ENCODE measurements at places on chromosomes 7 and 10.

DNA sequence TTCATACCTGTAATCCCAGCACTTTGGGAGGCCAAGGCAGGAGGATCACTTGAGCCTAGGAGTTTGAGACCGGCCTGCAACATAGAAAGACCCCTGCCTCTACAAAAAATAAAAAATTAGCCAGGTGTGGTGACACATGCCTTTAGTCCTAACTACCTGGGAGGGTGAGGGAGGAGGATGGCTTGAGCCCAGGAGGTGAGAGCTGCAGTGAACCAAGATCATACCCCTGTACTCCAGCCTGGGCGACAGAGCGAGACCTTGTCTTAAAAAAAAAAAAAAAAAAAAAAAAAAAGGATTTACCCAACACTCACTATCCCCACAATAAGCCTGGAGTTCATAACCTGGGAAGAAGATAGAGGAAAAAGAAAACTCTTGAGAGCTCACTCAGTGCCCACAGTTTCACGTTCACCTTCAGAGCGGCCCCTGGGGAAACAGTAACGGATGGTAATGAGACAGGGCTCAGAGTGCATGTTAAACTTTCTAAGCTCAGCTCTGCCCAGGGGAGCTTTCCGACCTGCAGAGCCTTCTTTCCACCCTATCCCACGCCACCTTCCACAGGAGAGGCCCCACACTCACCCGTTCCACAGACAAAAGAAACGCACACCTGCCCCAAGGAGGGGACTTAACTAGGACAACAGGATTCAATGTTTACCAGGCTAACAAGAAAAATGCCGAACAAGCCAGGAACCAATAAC is 259.8 kb upstream of the KLF14 start:
- DNase-seq, result no peak

DNA sequence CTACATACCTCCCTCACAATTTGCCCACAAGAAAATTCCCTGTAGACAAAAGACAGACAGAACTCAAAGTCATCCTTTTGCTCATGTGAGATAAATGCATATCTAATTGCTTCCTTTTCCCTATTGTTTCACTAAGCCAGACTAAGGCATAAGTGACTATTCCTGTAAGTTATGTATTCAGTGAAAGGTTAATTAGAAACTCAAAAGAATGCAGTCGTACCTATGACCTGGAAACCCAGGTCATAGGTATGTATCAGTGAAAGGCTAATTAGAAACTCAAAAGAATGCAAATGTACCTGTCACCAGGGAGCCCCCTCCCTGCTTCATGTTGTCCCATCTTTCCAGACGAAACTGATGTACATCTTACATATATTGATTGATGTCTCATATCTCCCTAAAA is 10.3 kb upstream of the GARS1 start:
- DNase-seq, result no peak

GRCh38 chr7:7639847-7640220 is 718 bp upstream of the UMAD1 start:
- DNase-seq, result no peak

DNA sequence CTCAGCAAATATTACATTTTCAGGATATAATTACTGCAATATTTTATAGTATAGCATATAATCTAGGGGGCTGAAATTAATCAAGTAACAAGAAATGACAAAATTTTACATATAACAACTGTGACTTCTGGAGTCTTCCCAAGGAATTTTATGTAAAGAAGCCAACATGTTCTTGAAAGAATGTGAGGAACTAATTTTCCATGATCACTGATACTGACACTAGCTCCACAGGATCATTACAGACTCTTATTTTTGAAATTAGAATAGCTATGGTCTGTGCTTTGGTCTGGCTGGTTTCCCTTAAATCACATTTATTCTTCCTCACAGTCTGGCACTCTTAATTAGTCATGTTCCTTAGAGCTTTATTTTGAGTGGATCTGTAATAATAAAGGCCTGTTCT is 267.7 kb upstream of the SEMA3A start:
- no peak for DNase-seq

DNA sequence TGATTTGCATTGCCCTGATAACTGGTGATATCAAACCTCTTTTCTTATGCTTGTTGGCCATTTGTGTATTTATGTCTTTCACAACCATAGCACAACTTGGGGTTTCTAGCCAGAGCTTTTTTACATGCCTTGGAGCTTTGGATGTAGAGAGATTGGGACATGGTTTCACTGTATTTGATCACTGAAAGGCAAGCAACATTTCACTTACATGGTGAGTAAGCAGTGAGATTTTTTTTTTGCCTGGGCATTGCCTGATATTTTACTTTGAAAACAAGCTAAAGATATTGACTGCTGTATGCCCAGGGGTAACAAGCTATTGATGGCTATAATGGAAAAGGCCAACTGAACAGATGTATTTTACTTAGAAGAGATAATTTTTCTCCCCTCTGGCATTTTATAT is 259.0 kb downstream of the PHTF2 start:
- DNase-seq, result no peak

DNA sequence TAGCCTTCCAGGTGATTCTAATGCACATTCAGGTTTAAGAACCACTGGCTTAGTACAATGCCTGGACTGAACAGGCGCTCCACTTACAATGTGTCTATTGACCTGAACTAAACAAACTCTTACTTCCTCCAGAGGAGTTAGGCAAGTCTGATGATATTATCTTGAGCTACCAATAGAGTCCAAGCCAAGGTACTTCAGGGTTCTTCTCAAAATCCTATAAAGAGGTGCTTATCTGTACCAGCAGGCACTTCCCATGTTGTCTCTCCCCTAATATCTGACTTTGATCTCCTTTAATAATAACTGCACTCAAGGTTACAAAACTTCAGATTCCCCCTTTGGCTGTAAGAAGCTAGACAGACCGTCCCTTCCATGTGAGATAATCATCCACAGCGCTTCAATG is 157.0 kb upstream of the SVIL start:
- no peak for DNase-seq

GRCh38 chr7:24831240-24831639 is 74.0 kb upstream of the GSDME start:
- no peak for DNase-seq

- DNase-seq, result no peak
Measured at GRCh38 chr7:51369746-51370145, 53.1 kb upstream of the COBL start.
